ENCODE measurements at places on chromosomes 5 and 9. TPM values are rescaled to one million over a fixed set of nuclear protein-coding genes. Genes with fewer than 3 reads are reported as not detected.

GRCh38 chr5:108548684-108549596, 167.0 kb upstream of the FBXL17 start:
- no peak for DNase-seq

- DNase-seq: peak; percentile 28
Observed at GRCh38 chr9:75979362-75979761, 88.9 kb downstream of the PCSK5 start.

DNA sequence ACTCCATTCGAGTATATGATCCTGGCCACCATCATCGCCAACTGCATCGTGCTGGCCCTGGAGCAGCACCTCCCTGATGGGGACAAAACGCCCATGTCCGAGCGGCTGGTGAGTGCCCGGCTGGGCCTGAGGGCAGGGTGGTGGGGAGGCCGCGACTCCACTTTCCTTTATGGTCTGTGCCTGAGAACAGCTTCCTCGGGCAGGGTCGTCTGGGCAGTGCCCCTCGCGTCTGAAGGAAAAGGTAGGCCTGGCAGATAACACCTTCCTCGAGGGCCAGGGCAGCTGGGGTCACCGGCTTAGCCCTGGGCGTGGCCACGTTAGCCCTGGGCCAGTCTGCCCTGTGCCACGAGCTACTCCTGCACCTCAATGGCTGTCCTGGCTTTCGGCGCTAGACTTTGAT, 1.5 kb downstream of the CACNA1B start:
- DNase-seq: no peak

- DNase-seq: no peak
Observed at GRCh38 chr9:78745331-78745730, 448.4 kb downstream of the PSAT1 start.

GRCh38 chr9:97505845-97506244, 4.4 kb downstream of the TMOD1 start:
- DNase-seq: no peak

DNA sequence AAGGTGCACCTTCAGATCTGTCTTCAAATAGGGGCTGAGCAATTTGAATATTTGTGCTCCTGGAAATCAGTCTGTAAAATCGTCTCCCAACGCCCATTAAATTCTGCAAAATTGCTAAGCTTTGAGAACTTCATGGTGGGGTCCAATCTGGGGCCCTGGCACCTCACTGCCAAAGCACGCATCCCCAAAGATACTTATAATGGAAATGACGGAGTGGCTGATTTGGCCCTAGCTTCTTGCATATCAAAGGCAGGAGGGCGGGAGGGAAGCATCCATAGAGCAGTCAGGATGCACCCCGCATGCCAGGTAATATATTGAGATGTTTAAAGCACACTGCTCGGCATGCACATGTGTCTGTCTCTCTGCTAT, 422.3 kb downstream of the EBF1 start:
- no peak for DNase-seq

- no peak for DNase-seq
Observed at GRCh38 chr5:149745943-149746324, 15.8 kb downstream of the PPARGC1B start.

DNA sequence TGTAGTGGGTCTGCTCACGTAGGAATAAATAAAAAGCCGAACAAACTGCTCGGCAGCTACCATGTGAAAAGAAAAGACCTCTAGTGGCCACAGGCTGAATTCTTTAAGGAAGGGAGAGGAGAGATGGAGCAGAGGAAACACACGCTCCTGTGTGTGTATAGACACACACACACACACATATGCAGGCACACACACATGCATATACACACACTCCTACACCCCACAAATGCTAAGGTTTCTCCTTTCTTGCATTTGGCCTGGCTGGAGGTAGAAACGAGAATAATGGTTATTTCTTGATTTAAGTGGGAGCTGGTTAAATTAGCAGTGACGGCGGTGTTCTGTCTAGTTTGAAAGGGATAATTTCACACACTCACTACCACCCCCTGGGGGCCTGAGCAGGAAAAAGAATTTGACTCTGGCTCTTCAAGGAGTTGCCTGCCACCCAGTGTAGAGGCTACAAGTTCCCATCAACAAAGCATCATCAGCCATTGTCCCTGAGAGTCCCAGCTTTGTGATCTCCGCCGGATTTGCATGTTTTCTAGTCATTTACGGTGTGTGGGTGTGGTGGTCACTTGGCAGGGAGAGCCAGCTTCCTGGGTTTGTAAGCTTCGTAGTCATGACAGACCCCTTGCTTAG, at the start of gene INSYN2B:
TSS of gene INSYN2B (minus strand) at position 78 of the 636 bp plus-strand sequence. CDS start 96,597 bp downstream, outside the sequence.
- DNase-seq: peak; percentile 89

DNA sequence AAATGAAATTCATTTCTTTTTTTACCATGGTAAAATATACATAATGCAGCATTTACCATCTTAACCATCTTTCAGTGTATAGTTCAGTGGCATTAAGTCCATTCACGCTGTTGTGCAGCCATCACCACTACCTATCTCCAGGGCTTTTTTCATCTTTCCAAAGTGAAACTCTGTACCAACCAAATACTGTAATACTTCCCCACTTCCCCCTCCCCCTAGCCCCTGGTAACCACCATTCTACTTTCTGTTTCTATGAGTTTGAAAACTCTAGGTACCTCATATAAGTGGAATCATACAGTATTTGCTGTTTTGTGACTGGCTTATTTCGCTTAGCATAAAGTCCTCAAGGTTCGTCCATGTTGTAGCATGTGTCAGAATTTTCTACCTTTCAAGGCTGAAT, 23.4 kb downstream of the SPAAR start:
- no peak for DNase-seq

DNA sequence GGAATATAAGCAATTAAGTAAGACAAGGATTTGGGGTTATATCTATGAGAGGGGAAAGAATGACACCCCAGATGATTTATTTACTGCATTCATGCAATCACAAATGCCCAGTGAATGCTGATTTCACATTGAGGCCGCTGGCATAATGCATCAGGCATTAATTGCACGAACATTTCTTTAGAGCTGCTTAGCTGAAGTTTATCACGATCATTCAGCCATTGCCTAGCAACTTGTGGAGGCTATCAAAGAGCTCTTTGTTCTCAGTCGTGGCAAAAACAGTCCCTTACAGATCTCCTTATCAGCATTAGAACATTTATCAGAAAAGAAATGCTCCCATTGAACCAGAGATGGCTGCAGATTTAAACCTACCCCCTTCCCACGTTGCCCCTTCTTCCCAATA, 88.7 kb upstream of the PRRC1 start:
- no peak for DNase-seq

GRCh38 chr5:10601246-10602030, 37.6 kb downstream of the ANKRD33B start:
- peak; percentile 94 for DNase-seq

- peak; percentile 71 for DNase-seq
Observed at GRCh38 chr5:103041071-103041676, 78.8 kb downstream of the GIN1 start.

DNA sequence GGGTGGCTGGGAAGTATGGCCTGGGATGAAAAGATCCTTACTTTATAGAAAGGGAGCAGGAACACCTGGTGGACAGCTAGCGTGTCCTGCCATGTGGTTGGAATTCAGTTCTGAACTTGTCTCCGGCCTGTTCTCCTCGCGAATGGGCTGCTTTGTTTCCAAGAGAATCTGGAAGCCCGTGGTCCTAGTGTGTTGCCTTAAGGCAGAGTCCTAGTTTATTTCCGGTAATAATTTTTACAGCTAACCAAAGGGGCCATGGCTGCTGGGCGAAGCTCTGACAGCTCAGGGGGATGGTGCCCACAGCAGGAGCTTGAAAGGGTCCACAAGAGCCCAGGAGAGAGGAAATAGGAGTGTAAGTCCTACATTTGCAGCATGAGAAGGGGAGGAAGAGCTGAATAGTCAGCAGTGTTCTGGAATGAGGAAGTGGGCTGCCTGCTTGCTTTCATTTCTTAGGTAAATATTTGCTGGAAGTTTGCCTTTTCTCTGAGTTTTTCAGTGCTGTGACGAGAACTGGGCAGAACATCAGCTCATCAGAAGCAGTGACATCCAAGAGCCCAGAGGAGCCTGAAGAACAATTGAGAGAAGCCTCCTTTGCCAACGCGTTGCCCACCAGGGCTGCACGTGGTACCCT, 13.1 kb upstream of the IGFBPL1 start:
- no peak for DNase-seq

DNA sequence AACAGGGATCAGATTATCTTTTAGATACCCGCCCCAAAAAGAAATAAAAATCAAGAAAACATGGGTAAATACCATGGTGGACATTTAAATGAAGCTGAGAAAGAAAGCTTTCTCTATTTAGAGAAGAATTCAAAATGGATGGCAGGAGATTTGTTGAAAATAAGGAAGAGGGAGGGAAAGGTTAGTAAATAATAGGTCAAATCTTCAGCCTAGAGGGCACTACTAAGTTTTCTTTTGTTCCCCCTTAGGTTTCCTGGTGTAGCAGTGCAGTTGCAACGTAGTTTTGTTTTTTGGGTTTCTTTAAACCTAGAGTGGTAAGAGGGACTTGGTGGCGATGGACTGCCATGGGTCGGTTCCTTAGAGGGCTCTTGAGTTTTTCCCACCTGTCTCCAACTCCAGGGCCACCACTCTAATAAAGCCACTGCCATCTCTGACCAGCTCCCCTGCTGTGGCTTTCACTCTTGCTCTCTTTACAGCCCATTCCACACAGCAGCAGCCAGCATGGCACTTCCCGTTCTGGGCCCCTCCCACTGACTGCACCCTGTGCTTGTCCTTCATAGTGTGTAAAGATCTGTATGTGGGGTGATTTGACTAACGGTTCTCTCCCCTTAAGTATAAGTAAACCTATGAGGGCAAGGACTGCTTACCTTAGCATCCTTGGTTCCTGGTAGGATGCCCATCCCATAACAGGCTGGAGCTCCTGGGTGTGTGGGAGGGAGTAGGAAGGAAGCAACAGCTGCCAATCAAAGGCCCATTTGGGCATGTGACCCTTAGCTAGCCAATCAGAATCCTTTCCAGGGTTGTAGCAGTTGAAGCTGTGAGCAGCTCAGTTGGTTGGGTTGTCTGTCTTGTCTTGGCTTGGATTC, 118.3 kb downstream of the SLC1A3 start:
- no peak for DNase-seq

DNA sequence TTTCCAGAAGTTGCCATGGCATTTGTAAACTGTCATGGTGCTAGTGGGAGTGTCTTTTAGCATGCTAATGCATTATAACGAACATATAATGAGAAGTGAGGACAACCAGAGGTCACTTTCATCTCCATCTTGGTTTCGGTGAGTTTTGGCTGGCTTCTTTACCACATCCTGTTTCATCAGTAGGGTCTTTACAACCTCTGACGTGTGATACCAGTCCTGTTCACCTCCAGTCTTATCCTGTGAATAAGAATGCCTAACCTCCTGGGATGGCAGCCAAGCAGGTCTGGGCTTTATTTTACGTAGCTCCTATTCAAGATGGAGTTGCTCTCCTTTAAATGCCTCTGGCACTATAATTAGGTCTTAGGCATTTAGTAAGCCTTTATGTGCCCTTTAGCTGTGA, 20.4 kb upstream of the RFK start:
- peak; percentile 92 for DNase-seq

DNA sequence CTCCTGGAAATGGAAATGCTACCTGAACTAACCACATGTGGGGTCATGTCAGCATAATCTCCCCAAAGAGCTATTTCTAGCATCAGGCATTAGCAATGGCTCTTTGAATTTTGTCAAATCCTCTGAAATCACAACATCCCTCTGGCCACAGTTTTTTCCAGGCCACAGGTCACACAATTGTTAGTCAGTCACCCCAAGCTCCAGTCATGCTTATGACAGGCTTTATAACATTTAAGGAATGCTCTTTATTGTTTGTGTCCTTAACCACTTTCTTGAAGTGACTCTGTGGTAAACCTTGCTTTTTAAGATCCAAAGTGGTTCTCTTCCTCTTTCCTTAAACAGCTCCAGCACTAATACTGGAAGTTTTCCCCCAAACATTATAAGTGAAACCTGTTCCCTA, 169.2 kb upstream of the HMHB1 start:
- no peak for DNase-seq

- no peak for DNase-seq
Observed at GRCh38 chr5:88130211-88130815, 138.3 kb downstream of the TMEM161B start.

KIAA0825 gene
- total RNA-seq: 0.44 TPM

SLIT3 gene
- under 0.01 TPM for total RNA-seq

IFNA13 gene
- total RNA-seq: not detected

HMCN2 gene
- total RNA-seq: under 0.01 TPM

SLC6A3 gene
- total RNA-seq: not detected

PLAA gene
- 35.7 TPM for total RNA-seq

HIGD2A gene
- 41.3 TPM for total RNA-seq

SNCAIP gene
- 10.7 TPM for total RNA-seq

CDH9 gene
- total RNA-seq: not detected

GADD45G gene
- total RNA-seq: not detected

SHISAL2B gene
- not detected for total RNA-seq

TEK gene
- 108 TPM for total RNA-seq

MYOT gene
- not detected for total RNA-seq
